ENCODE measurements at places on chromosomes 5 and 9.

- DNase-seq = no peak
These were observed 1.4 kb upstream of the GM2A start for GRCh38 chr5:151251621-151252020.

- no peak for DNase-seq
These were observed 209.5 kb downstream of the GNA14 start for GRCh38 chr9:77438653-77439052.

DNA sequence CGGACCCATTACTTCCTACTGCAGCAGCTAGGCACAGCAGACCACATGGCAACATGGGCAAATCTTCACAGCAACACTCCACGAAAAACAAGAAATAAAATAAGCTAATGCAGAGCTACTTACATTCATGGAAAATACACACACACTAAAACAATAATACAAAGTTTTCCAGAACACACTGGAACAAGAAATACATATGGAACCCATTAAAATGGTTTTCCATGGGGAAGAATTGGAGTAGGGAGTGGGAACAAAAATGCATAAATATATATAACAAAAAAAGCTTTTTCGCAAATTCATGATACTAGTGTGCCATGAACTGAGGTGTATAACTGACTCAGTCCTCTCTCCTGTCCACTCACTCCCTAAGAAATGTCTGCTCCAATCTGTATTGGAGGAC lies 8.3 kb downstream of the ADAMTS12 start:
- DNase-seq = no peak

- DNase-seq = no peak
These were observed 69.0 kb upstream of the DAPK1 start for GRCh38 chr9:87428659-87429058.

DNA sequence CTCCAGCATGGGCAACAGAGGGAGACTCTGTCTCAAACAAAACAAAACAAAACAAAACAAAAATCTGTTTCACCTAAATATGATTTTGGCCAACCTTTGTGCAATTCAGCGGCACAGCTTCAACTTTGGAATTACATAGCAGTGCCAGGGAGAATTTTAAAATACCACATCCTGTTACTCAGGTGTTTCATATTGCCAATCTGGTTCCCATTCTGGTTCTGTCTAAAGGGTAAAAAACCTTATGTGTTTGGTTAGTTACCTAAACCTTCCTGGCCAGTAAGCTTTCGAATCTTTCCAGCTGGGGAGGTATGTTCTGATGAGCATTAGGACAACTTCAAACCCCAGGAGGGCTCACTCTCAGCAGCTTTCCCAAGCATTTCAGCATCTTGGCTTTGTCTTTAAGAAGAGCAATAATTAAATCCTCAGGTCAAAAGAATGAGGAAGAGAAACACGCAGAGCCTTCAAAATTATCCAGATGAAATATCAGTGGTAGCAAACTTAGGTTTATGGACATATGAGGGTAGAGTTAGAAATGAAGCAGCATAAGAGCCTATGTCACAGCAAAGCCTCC lies 2.7 kb downstream of the DAB2 start:
- DNase-seq = no peak

DNA sequence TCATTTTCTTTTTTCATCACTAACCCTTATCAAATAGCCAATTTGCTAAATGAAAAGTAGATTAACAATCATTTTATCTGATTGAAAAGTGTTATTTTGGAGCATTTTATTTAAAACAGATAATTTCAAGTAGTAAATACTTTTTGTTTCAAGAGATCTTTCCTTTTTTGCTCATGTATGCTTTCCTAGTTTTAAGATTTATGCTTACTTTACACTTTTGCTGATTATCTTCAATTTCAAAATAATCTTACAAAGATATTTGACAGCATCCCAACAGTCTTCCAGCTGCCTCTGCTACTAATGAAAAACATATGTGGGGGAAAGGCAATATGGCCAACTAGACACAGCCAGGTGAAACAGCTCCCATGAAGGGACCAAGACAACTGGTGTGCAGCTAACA lies 1027.3 kb upstream of the CDH9 start:
- DNase-seq = no peak

GRCh38 chr9:69571032-69571431 lies 101.1 kb downstream of the APBA1 start:
- DNase-seq = no peak

DNA sequence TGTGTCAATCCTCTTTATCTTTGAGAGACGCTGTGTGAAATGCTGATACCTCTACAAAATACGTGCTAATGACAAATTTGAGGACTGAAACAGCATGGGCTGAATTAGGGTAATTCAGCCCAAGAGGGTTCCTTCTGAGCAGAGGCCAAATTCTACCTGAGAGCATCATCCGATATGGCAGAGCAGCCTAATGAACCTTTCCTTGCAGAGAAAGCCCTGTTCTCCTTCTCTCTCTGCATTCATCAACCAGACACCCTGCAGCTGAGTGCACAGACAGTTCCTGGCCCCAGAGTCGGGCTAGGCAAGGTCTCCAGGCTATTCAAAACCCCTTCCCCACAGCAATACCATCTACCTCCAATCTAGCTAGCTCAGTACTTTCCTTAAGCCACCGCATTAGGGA lies 77.9 kb downstream of the TRIM32 start:
- DNase-seq = no peak

DNA sequence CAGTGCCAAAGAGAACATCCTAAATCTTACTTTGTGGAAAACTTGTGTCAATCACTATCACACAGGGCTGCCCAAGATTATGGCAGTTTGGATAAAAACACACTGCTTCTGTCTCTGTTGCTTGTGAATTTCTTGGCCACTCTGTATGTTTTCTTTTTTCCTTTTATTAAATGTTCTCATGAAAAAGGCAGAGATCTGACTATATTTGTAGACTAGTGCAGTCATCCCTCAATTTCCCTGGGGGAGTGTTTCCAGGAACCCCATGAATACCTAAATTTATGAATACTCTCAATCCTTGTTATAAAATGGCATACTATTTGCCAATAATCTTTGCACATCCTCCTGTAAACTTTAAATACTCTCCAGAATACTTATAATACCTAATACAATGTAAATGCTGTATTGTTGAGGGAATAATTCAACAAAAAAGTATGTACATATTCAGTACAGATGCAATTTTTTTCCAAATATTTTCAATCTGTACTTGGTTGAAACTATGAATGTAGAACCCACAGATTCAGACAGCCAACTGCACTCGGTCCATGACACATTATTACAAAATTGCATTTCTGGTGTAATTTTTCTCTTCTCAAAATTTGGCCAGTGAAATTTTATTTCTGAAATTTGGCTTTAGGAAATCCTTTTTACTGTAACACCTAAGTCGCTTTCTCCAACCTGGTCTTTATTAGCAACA lies 391.9 kb upstream of the PRR16 start:
- no peak for DNase-seq

GRCh38 chr9:108396193-108396592 lies 459.6 kb downstream of the ACTL7B start:
- DNase-seq = no peak

GRCh38 chr9:2726650-2727340 lies 9.5 kb downstream of the KCNV2 start:
- no peak for DNase-seq

- DNase-seq = no peak
These were observed 260.2 kb downstream of the ARHGAP26 start for GRCh38 chr5:143030349-143030748.

- no peak for DNase-seq
These were observed 227.0 kb downstream of the ENC1 start for GRCh38 chr5:74413403-74414048.

- no peak for DNase-seq
These were observed 23.1 kb upstream of the ACOT12 start for GRCh38 chr5:81417052-81417451.

- no peak for DNase-seq
These were observed 217.6 kb downstream of the ROR2 start for GRCh38 chr9:91732187-91733005.

DNA sequence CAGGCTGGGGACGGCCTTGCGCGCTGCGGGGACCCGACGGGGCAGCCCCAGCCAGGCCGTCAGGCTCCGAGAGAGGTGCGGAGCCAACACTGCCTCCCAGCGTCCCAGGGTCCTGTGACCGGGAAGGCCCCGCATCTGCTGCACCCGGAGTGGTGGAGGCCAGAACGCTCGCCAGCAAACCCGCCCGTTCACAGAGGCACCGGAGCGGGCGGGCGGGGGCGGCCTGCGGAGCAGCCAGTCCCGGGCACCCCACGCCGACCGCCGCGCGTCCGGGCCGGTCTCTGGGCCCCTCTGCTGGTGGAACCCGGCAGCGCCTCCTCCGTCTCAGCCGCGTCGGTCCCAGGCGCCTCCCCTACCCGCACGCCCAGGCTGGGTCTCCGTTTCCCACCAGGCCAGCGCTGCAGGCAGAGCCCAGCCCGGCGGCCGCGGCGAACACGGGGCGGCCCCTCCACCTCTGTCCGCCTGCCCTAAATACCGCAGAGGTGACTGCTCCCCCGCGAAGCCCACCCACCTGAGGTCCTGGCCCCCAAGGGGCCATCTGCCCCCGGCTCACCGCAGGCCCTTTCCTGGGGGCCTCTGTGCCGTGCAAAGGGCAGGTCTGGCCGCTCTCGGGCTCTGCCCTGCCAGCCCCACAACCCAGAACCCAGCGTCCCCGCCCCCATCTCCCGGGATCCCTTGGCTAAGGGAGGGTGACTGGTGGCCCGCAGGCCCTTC lies 15.9 kb downstream of the EXD3 start:
- peak; percentile 62 for DNase-seq

All from stimulated activated CD4-positive, alpha-beta T cell treated with anti-CD3 and anti-CD28 coated beads, Interleukin-12 subunit alpha, Interleukin-12 subunit beta, amount 100 ng/mL, for 48 hours (primary cell).